ENCODE measurements at places on chromosomes 11 and 22.
A peak's percentile ranks its signal among the peaks of the same experiment; 100 is the strongest.

- DNase-seq = peak; percentile 52
These were observed 16.5 kb upstream of the MALAT1 start for GRCh38 chr11:65482306-65482850.

DNA sequence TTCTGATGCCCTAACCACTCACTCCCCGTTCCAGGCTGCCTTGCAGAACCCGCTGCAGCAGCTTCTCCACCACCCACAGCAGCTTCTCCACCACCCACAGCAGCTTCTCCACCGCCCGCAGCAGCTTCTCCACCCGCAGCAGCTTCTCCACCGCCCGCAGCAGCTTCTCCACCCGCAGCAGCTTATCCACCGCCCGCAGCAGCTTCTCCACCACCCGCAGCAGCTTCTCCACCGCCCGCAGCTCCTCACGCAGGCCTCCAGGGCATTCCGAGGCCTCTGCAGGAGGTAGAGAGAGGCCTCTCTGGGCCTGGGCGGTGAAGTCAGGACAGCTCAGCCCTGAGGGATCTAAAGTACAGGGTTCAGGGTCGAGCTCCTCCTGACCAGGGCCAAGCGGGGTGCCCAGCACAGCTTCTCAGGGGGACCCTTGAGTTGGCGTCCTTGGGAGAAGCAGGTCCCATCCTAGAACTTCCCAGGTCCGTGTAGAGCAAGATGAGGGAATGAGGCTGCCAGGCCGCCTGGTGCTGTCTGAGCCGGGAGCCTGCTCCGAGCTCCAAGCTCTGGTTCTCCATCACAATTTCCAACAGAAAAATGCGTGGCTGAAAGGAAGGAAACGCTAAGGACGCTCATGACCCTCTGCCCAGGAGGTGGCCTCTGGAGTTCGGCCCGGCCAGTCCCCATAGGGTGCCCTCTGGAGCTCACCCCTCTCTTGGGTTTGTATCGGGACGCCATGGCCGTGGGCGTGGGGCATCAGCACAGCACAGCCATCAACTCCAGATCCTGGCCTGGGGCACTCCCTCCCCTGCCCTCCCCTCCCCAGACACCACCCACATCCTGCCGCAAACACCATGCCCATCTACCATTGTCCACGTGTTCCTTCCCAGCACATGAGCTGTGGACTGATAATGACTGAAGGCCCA, 528.6 kb downstream of the BRD1 start:
- DNase-seq = no peak

DNA sequence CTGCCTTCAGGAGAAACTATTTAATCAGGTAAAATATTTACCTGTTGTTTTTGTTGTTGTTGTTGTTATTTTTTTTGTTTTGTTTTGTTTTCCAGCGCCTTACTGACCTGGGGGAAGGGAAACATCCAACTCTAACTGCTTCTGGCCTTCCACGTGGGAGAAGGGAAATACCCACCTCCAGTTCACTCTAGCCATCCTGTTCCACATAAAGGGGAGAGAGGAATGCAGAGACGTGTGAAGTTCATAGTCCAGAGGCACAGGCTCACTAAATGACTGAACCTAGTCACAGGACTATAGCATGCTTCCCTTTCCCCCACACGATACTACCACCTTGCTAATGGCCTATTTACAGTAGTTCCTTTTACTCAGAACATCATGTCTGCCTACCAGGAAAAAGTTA, 72.4 kb upstream of the VSTM5 start:
- DNase-seq = no peak

GRCh38 chr22:25109878-25110595, 89.6 kb upstream of the CRYBB3 start:
- no peak for DNase-seq

- peak; percentile 49 for DNase-seq
These were observed 22.6 kb downstream of the ARHGEF17 start for GRCh38 chr11:73330569-73331093.

DNA sequence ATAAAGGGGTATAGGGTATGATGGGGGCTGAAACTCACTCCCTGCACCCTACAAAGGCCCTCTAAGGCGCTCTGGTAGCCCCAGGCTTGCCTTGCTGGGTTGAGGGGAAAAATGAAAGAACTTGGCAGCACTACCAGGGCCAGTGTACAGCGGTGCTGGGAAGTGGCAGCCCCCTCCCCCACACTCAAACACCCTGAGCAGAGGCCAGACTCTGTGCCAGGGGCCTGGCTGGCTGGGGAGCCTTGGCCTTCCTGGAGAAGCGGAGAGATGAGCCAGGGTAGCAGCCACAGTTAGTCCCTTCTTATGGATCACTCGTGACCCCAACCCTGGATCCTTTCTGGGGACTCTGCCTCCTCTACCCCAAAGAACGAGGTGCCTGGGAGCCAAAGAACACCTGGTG, 2.7 kb downstream of the TMEM134 start:
- DNase-seq = no peak

Measured in fibroblast of skin of scalp (primary cell).